ENCODE measurements at places on chromosomes 7 and 10. TPM values are rescaled to one million over a fixed set of nuclear protein-coding genes. Genes with fewer than 3 reads are reported as not detected.

NPY4R2 gene
- 0.39 TPM for total RNA-seq

PNLIPRP2 gene
- not detected for total RNA-seq

FMC1 gene
- 12.6 TPM for total RNA-seq

COL17A1 gene
- 1,169 TPM for total RNA-seq

C10orf53 gene
- total RNA-seq, result not detected

TMEM270 gene
- total RNA-seq, result not detected

IGF2BP3 gene
- total RNA-seq, result 93.9 TPM

SGPL1 gene
- total RNA-seq, result 39.7 TPM

FAM237B gene
- not detected for total RNA-seq

AFAP1L2 gene
- 80.5 TPM for total RNA-seq

Data from placental epithelial cell (primary cell).